ENCODE measurements at places on chromosomes 2 and 18. TPM values are rescaled to one million over a fixed set of nuclear protein-coding genes. Genes with fewer than 3 reads are reported as not detected.

Gene NOSTRIN
- total RNA-seq: 0.33 TPM

Gene PLA2R1
- total RNA-seq: 14.1 TPM

Gene NLRC4
- total RNA-seq: not detected

Gene NTSR2
- total RNA-seq: not detected
